ENCODE measurements at places on chromosomes 7 and 10.

DNA sequence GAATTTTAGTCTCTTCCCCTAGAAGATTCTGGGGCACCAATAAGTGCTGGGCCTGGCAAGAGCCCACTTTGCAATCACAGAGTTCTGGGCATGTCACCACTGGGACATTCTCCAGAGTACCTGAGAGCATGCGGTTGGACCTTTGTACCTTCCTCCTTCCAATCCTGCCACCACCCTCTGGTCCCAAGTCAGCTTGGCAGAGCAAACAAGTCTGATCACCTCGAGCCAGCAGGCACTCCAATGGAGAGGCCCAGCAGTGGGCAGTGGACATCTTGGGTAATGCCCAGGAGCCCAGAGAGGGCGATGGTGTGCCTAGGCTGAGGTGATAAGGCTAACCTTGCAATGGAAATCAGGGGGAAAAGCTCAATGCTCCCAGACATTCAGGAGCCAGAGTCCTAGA lies 43.4 kb downstream of the SH3PXD2A start:
- no peak for DNase-seq

DNA sequence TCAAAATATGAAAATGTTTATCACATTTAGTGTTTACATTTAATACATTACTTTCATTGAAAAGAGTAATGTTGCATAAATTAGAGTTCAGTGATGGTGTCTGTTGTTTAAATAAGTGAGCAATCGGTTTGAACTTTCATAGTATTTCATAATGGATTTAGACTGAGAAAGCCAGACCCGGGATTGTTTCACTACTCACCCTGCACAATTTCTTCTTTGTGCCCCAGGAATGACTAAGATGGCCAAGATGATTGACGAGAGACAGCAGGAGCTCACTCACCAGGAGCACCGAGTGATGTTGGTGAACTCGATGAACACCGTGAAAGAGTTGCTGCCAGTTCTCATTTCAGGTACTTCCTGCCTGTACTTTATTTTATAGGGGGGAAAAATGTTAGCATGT lies 74.6 kb downstream of the VCL start:
- no peak for DNase-seq

DNA sequence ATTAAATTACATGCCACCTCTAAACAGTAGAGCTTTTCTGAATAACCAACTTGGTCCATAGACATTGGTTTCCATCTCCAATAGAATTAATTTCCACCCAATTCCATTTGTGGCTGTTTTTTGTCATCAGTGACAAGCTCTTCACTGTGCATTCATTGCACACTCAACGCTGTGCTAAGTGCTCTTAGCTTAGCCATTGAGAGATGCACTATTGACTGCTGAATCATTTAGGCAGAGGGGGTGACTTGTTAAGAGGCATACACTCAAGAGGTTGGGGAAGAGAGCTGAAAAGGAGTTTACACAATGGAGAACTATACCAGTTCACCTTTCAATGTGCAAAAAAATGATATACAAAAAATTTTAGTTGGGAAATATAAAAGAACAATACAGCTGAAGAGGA lies 31.9 kb upstream of the CBLL1 start:
- no peak for DNase-seq

DNA sequence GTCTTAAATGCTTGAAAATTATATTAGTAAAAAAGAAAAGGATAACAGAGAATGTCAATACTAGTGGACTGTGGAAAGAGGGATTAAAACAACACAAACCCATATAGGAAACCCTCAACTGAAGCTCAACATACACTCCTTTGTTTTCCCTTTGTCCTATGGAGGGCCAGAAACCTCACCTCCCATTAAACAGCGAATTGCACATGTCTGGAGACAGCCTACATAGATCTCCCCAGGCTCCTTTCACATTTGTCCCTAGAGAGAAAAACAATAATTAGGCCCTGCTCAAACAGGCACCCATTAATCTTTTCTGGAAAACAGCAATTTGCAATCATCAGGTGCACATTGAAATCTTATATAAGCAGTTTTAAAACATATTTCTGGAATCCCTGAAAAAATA lies 87.6 kb upstream of the SEMA3D start:
- no peak for DNase-seq

- no peak for DNase-seq
These were observed 27.7 kb downstream of the MET start for GRCh38 chr7:116699722-116700120.

GRCh38 chr7:67625257-67625737 lies 628.7 kb downstream of the TYW1 start:
- peak; percentile 15 for DNase-seq

DNA sequence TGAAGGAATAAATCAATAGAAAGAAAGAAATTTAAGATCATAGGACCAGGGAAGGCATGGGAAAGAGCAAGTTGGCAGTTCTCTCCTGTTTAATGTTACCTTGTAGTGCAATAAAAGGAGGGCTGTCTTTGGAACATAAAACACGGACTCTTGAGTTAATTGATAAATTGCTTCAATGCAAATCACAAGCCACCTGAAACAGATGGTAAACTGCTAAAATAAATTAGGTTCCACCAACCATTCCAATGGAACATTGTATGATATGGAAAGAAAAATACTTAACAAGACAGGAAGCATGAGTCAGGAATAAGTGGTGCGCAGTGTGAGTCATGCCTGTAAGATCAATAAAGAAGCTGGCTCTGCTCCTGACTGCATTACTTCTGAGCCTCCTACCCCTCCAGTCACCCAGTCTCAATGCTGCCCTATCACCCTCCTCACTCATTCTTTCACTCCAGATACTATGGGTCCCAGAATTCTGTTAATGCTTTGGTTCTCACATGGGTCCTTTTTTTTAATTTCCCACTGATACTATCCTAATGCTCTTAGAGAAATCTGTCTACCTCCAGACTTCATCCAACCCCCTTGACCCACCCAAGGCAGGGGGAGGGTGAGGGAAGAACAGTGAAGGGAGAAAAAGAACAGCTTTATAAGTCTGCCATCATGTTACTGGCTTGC lies 78.9 kb downstream of the LRRC17 start:
- peak; percentile 63 for DNase-seq

- no peak for DNase-seq
These were observed 207.9 kb downstream of the PAXIP1 start for GRCh38 chr7:154795014-154795413.

- no peak for DNase-seq
These were observed 10.4 kb downstream of the GPRIN2 start for GRCh38 chr10:46545861-46546590.

GRCh38 chr10:86244297-86245014 lies 122.1 kb downstream of the GRID1 start:
- no peak for DNase-seq

DNA sequence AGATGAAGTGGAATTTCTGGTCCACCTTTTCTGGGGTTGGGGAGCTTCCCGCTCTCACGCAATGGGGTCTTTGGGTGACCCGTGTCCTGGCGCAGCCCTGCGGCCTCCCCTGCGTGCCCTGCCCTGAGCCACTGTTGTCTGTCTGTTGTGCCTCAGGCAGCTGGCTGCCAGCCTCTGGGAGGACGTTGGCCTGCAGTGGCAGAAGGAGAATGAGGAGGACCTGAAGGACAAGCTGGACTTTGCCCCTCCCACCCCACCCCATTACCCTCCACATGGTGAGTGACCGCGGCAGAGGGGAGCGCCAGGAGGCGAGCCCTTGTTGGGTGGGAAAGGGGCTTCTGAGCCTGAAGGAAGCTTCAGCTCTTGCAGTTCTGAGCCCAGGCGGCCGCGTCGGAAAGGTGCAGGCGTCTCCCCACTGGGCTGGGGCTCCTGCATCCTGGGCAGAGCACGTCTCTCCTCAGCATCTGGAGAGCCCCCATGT lies 14.2 kb upstream of the PRKAR1B start:
- DNase-seq: no peak

GRCh38 chr10:70777063-70777875 lies 7.9 kb downstream of the TBATA start:
- DNase-seq: no peak

GRCh38 chr10:97737770-97738265 lies 890 bp downstream of the ZFYVE27 start:
- DNase-seq: no peak

GRCh38 chr10:24451325-24451820 lies 242.4 kb downstream of the KIAA1217 start:
- DNase-seq: no peak

GRCh38 chr10:12943425-12943824 lies 58.1 kb downstream of the CCDC3 start:
- DNase-seq: no peak

- peak; percentile 29 for DNase-seq
These were observed 43.2 kb downstream of the BTRC start for GRCh38 chr10:101397140-101397539.

GRCh38 chr7:36749282-36749960 lies 25.1 kb upstream of the AOAH start:
- DNase-seq: no peak

DNA sequence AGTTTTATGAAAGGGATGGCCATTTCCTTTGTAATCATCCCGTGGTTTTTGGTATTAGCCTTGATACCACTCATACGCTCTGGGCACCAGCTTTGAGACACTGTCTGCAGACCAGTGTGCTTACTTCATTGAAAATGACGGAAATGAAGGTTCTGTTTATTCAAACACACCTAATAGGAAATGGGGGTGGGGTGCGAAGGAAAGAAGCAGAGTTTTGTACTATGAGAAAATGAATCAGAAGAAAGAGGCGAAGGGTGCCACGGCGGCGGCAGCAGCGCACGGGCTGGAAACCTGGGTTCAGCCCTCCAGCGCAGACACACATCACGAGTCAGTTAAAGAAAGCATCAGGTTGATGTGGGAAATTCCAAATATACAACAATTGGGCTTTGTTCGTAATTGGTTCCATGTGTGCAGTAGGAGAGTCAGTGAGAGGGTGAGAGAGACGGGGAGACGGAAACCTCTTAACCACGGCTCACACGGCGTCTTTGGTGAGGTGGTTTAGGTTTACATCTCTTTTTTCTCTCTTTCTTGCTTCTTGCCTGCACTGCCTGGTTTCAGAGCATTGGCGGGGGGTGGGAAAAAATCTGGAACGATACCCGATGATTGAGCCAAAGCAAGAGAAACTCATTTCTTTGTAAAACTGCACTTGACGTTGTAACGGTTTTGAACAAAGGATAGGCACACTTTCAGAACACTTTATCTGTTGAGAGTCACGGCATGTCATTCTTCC lies 321.2 kb downstream of the FRMD4A start:
- DNase-seq: peak; percentile 43

GRCh38 chr10:116538456-116538855 lies 7.3 kb upstream of the PNLIP start:
- no peak for DNase-seq

GRCh38 chr10:21002091-21002878 lies 105.2 kb upstream of the NEBL start:
- no peak for DNase-seq

DNA sequence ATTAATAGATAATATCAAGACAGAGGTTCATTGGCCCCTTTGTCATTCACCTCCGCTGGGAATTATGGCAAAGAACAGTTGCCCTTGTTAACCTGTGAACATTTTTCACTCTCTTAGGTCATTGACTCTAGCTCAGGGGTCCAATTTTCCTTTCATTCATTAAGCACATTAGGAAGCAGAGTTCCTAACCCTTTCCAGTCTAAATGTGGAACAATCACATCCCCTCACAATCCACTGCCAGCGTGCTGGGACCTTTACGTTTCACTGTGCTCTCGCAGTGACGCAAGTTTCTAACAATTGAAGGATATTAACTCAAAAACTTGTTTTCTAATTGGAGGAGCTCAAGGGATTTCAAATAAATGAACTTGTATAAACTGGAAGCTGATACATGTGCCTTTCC lies 79.3 kb upstream of the MEOX2 start:
- DNase-seq: no peak

DNA sequence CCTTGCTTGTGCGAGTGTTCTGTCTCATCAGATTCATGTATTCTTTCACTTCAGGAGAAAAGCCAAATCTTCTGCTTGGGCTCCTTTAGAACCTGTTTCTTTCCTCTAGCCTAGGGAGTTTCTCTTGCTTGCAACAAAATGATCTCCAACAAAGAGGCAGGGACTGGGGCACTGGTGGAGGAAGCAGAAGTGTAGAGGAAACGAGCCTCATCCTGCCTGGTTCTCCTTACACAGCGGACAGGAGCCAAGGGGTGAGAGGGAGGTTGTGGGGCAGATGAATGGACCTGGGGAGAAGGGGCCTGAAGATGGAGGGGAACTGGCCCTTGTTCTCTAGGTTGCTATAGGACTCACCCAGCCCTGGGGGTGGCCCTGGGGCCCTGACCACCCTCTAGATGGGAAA lies 141.1 kb downstream of the PKD1L1 start:
- DNase-seq: no peak

GRCh38 chr7:28328146-28328545 lies 84.2 kb upstream of the CREB5 start:
- no peak for DNase-seq

GRCh38 chr10:94307046-94307615 lies 55.6 kb downstream of the NOC3L start:
- DNase-seq: no peak

GRCh38 chr10:2948127-2948854 lies 119.1 kb upstream of the PFKP start:
- no peak for DNase-seq

GRCh38 chr10:75352650-75353049 lies 48.9 kb downstream of the ZNF503 start:
- DNase-seq: no peak

DNA sequence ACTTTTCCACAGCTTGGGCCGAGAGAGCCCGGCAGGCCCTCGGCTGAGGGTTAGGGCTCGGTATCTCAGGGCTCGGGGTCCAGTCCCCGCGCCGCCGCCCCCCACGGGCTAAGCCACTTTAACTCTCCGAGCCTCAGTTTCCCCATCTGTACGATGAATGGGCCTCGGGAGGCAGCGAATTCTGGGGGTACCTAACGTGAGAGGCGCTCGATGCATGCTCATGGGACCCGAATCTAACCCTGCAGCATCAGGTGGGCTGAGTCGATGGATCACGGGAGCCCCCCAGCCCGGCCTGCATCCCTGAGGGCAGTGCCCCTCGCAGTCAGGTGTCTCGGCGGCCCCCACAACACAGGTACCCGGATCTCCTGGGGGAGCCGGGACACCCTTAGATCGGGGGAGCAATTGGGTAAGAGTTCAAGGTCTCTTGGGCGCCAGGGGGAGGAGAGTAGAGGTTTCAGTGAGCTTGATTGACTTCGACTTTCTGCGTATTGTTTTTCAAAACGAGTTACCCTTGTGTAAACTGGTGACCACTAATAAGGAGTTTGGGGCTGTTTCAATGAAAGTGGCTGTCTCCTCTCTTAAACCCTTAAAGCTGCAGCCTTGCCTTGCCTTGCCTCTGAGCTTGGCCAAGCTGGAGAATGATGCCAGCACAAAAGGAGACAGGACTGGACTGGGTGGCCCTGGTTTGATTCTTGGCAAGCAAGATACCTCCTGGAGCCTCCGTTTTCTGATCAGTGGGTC lies 631 bp downstream of the POR start:
- DNase-seq: no peak

GRCh38 chr10:90930070-90930837 lies 9.4 kb upstream of the ANKRD1 start:
- DNase-seq: peak; percentile 55

All from GM04504 (cell line).